ENCODE measurements at places on chromosomes 12 and 14.

- DNase-seq = peak; percentile 21
These were observed 33.6 kb downstream of the CMKLR1 start for GRCh38 chr12:108305520-108305919.

GRCh38 chr12:120079411-120080400 is 36.8 kb downstream of the RAB35 start:
- no peak for DNase-seq

- no peak for DNase-seq
These were observed 89.7 kb downstream of the NRXN3 start for GRCh38 chr14:78259831-78260230.

DNA sequence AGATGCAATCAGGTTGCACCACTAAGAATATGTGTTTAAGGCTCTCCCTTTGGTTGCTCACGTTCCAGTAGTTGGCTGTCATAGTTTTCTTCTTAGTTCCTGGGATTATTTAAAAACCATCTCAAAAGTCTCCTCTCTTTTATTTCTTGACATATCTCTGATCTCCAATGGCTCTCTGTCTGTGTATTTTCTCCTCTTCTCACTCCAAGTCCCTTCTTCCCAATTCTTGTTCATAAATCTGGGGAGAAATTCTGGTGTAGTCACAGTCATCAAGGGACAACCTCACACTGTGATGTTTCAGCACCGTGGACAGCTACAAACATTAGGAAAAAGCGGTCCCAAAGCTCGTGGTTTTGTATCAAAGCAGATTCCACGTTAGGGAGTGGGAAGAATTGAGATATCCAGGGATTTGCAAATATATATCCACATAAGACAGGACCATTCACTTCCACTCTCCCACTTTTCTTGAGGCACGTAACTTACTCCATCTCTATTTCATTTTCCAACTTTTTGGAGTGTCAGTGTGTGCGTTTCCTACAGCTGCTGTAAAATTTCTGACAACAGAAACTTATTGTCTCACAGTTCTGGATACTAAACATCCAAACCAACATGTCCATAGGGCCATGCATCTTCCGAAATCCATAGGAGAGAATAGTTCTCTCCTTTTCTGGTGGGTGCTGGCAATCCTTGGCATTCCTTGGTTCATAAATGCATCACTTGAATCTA is 80.6 kb upstream of the TMEM233 start:
- DNase-seq = no peak

- DNase-seq = no peak
These were observed 291.5 kb downstream of the RPS29 start for GRCh38 chr14:49294621-49295148.

DNA sequence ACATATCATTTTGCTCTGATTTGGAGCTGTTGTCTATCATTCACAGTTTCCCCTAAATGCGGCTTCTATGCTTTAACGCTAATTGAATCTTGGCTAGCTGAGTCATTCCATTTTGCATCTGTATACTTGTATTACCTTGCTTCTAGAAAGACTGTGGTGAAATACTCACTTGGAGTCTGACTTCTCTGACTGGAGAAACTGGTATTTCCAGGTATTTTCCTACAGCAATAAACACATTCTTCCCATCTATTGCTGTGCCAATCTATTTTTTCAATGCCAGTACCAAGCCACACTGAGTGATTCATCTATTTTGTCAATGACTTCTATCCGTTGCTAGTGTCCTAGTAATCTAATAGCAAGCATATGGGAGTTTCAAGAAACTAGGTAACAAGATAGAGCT is 76.0 kb upstream of the ST8SIA1 start:
- DNase-seq = no peak

GRCh38 chr12:75636607-75637006 is 125.2 kb upstream of the KRR1 start:
- no peak for DNase-seq

GRCh38 chr14:105147671-105148603 is 20.6 kb downstream of the JAG2 start:
- no peak for DNase-seq

DNA sequence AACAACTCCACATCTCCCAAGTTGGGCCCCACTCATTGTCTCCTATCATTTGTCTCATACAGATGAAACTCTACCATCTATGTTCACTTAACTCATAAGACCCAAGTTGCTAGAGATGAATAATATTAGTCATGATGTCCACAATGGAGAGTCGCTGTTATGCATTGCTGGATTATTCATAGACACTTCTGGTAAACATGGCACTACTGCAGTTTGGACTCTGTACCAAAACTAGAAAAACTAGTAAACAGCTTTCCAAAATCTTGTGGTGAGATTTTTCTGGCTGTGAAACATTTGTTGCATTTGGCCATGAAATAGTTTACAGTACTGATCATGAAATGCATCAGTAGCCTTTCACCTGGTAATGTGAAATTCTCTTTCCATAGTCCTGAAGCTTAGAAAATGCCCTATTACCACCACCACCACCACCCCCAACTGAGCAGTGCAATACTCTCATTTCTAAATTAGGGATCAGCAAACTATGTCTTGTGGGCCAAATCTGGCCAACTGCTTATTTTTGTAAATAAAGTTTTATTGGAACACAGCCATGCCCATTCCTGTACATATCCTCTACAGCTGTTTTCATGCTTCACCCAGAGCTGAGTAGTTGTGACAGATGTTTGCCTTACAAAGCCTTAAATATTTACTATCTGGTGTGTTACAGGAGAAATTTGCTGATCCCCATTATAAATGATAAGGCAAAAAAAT is 236.5 kb downstream of the DPF3 start:
- no peak for DNase-seq

- DNase-seq = no peak
These were observed 227.7 kb upstream of the HMGA2 start for GRCh38 chr12:65596514-65597091.

- no peak for DNase-seq
These were observed 51.0 kb downstream of the NFKBIA start for GRCh38 chr14:35353409-35354172.

- no peak for DNase-seq
These were observed 120.0 kb downstream of the RPS6KA5 start for GRCh38 chr14:90940318-90940962.

- no peak for DNase-seq
These were observed 270.7 kb upstream of the PDE3A start for GRCh38 chr12:20097626-20098025.

- no peak for DNase-seq
These were observed 89.0 kb downstream of the PTPRR start for GRCh38 chr12:70831543-70831942.

DNA sequence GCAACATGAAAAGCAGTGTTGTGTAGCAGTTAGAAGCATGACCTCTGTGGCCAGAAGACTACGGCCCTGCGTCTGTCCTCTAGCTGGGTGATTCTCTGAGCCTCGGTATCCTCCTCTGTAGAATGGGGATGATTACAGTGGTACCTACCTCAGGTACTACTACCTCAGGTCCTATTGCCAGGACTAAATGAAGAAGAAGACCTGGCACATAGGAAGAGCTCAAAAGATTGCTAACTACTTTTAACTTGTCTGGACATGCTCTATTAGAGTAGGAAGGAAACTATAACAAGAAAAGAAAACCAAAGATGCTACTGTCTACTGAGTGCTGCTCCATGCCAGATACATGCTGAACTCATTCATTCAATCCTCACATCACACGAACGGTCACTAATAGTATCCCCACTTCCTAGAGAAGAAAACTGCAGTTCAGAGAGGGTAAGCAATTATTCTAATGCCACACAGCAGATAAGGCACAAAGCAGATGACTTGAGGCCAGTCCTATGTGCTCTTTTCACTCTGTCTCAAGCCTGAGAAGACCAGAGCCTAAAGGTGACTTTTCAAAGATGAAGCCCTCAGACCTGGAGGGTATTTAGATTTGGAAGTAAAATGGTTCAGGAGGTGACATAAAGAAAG is 108.1 kb upstream of the HIF1A start:
- no peak for DNase-seq

DNA sequence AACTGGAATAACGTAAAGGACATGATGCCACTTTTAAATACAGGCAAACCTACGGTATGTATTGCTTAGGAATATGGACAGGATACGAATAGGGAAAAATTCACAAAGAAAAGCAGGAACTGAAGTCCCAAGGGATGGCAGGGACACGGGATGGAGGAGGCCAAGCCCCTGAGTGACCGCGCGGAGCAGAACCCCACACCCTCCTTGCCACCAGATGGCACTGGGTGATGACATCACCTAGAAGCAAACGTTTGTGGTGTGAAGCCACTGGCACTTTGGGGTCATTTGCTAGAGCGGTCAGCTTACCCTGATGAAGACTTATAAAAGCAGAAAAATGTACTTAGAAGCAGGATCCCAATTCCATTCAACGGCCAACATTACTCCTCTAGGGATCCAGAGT is 9.4 kb downstream of the DHX37 start:
- no peak for DNase-seq

All from stimulated activated CD4-positive, alpha-beta T cell treated with anti-CD3 and anti-CD28 coated beads, Interleukin-4, amount 100 ng/mL, for 24 hours (primary cell).